Occipital lobe (tissue), 3 donors: ENCODE measurements at places on chromosomes 6 and 20.

GRCh38 chr6:107080036-107080435 is 35.3 kb downstream of the BEND3 start:
- DNase-seq: no peak

GRCh38 chr6:46985943-46986342 is 56.2 kb downstream of the ADGRF1 start:
- no peak for DNase-seq

DNA sequence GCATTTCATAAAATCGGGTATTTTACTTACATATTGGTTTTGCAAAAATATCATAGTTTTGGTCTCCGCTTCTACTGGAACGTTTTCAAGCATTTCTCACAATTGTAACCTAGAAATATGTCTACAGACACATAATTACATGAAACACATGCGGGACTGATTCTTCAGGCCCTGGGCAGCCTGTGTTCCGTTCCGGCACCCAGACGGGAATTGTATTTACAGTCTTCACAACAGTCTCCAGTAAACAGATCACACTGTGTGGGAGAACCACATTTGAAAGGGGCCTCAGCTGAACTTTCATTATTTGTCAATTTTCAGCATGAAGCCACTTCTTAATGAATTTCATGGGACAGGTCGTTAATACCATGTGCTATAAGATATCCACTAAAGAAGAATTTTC is 196.9 kb downstream of the DST start:
- no peak for DNase-seq

DNA sequence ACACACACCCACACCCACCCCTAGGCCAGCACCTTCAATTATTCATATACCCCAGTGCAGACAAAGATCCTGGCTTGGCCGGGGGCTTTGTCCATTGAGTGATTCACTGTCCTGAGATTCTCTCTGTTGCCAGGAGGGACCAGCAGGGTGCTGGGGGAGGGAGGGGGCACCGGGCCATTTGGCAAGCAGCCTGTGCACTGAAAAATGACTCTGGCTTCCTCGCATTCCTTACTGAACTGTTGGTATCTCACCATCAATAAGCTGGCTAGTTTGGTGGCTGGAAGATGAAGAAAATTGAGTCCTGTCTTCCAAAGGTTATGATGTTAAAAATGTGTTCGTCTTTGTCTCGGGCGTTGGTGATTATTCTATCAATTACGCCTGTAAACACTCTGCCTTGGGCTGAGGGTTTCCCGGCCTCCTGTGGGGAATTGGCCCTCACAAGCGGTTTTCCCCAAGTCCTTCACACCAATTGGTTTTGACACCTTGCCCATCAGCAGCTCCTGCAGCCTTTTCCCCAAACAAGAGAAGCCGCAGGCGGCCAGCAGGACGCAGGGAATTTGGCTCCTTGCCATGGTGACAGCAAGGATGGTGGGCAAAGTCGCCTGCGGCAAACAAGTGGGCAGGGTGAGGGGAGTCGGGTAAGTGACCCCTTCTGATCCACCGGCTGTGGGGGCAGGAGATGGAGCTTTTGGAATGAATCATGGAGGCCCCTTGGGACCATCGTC is 4.9 kb downstream of the VSTM2L start:
- no peak for DNase-seq
